ENCODE measurements at places on chromosomes 2 and 18. TPM values are rescaled to one million over a fixed set of nuclear protein-coding genes. Genes with fewer than 3 reads are reported as not detected.

The HRH4 gene
- total RNA-seq, result not detected

The CLIP4 gene
- 2.1 TPM for total RNA-seq

The MOB1A gene
- 163 TPM for total RNA-seq

DNA sequence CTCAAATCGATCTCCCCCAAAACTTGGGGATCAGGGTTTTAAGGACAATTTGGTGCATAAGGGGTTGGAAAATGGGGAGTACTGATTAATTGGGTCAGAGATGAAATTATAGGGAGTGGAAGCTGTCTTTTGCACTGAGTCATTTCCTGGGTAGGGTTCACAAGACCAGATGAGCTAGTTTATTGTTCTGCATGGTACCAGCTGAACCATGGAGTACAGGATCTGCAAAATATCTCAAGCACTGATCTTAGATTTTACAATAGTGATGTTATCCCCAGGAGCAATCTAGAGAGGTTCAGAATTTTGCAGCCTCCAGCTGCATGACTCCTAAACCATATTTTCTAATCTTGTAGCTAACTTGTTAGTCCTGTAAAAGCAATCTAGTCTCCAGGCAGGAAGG is 73.1 kb downstream of the CPO start:
- DNase-seq, result no peak

DNA sequence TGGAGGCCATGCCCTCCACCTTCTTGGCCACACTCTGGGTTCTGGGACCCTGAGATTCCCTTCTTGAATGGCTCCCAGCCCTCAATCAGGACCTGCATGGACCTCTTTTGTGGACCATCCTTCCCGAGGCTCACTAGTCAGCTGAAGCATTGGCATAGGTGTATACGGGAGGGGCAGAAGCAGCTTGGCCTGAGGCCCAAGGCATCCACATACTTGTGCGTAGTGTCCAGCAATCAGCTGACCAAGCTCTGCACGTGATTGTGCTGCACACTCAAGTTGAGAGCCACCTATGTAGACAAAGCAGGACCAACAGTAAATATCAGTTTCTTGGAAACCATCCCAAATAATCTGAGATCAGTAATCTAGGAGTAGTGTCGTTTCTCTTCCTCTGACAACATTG is 119.6 kb downstream of the INSIG2 start:
- DNase-seq, result no peak

DNA sequence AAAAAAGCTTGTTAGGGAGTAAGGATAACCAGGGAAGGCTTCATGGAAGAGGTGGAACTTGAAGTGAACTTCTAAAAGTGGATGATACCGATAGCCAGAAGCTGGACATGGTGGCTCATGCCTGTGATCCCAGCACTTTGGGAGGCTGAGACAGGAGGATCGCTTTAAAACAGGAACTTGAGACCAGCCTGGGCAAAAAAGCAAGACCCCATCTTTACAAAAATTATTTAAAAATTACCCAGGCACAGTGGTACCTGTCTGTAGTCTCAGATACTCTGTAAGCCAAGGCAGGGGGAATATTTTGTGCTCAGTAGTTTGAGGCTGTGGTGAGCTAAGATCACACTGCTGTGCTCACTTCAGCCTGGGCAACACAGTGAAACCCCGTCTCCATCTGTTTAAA is 10.2 kb downstream of the PAPOLG start:
- no peak for DNase-seq
